Stimulated activated CD8-positive, alpha-beta memory T cell treated with anti-CD3 and anti-CD28 coated beads, Interleukin-7, amount 100 ng/mL, for 1 hour (primary cell): ENCODE measurements at places on chromosomes 11 and 22.

DNA sequence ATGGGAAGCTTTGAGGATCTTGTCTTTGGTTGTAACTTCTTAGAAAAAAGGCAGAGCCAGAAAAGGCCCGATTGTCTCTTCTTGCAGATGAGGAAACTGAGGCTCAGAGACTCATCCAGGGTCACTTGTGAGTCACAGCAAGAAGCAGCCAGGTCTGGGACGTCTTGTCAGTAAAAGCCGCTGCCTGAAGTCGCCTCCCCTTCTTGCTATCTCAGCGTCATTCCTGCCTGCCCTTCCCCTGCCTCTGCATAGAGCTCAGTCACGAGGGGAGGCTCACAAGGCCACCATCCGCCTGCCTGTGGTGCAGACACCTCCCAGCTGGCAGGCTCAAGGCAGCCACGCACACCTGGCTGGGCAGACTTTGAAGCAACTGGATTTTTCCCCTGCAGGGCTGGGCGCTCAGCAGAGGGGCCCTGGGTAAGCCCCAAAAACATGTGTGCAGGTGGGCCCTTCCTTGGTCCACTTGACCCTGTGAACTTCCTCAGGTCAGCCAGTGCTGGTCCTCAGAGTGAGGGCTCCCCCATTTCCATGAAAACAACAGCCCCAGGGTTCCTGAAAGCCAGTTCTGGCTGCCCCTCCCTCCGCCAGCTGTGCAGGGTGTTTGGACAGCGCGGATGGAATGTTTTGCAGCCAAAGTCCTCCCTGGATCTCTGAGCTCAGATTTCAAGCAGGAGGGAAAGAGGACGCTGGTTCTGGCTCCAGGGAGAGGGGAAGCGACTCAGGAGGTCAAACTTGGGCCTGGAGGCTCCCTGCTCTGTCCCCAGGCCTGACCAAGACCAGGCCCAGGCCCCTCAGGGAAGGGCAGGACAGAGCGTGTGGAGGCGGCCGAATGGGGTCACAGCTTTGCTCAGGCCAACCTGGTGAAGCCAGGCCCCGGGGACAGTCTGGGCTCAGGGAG is 6.0 kb upstream of the RAB3IL1 start:
- DNase-seq: no peak

GRCh38 chr11:73173755-73174494 is 31.8 kb upstream of the FCHSD2 start:
- DNase-seq: no peak

DNA sequence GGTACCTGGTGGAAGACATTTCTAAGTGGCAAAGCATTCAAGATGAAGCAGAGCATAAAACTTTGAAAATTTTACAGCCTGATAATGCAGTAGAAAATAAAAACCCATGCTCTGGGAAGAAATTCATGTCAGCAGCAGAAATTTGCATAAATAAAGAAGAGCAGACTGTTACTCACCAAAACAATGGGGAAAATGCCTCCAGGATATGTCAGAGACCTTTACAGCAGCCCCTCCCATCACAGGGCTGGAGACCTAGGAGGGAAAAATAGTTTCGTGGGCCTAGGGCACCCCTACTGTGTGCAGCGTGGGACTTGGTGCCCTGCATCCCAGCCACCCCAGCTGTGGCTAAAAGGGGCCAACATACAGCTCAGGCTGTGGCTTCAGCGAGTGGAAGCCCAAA is 5.4 kb upstream of the DKK3 start:
- DNase-seq: no peak

DNA sequence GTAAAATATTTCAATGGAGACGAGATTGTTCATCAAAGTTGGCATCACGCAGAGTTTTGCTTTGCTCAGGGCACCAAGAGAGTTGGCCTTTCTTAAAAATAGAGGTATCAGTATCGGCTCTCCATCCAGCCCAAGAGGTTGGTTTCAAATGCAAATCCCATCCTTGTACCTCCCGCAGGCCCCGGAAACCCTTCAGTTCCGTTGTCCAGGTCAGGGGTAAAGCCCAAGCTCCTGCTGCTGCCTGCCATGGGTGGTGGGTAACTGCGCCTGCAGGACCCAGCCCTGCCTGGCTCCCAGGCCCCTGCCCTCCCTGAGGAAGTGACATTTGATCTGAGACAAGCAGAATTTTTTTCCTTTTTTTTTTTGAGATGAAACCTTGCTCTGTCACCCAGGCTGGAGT is 49.3 kb upstream of the RTL6 start:
- no peak for DNase-seq

DNA sequence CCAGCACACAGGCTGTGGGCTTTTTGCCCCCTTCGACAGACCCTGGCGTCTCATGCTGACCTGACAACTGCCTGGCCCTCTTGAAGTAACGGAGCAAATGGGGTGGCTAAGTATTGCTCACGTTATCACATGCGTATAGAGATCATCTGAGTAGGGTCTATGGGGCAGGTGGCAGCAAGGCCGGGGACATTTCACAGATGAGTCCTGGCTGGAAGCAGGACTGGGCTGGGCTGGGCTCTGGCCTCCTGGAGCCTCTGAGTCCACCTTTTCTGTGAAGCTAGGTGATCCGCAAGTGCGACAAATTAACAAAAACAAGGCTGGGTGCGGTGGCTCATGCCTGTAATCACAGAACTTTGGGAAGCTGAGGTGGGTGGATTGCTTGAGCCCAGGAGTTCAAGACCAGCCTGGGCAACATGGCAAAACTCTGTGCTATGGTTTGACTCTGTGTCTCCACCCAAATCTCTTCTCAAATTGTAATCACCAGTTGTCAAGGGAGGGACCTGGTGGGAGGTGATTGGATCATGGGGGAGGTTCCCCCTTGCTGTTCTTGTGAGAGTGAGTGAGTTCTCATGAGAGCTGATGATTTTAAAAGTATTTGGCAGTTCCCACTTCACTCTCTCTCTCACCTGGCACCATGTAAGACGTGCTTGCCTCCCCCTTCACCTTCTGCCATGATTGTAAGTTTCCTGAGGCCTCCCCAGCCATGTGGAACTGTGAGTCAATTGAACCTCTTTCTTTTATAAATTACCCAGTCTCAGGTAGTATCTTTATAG is 122.0 kb downstream of the MPPED1 start:
- no peak for DNase-seq

- DNase-seq: no peak
Measured at GRCh38 chr11:8083871-8084281, 2.9 kb downstream of the TUB start.

- DNase-seq: no peak
Measured at GRCh38 chr11:3010004-3010403, 17.9 kb upstream of the NAP1L4 start.

DNA sequence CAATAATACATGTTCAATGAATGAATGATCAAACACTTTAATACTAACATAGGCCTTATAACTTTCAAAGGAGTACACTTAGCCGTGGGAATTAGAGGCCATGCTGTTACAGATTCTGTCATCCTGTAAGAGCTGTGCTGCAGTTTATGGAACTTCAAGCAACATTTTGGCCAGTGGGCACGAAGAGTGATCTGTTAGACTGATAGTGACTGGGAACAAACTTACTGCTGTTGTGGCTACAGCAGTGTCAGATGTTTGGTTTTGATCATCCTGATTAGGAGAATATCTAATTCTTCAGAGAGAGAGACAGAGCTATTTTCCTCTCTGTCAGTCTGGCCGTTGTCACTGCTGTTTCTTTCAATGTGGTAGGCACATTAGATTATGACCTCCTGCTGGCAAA is 348.9 kb downstream of the NELL1 start:
- no peak for DNase-seq

GRCh38 chr11:14015711-14016110 is 53.2 kb downstream of the SPON1 start:
- DNase-seq: no peak

DNA sequence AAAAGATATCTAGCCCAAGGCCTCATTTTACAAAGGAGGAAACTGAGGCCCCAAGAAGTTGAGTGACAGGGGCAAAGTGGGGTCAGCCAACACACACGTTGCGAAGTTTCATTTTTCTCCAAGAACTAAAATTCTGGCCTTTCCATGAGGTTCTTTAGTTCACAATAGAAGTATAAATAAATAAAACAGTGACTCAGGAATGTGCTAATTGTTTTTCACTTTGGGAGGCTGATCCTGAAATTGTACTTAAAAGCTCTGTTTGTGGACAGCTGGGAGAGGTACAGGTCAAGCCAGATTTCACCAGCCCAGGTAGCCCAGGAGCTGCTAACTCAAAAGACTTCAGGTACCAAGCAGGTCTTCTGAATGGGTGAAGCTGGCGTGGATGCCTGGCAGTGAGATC is 105.2 kb downstream of the TRAF6 start:
- no peak for DNase-seq

GRCh38 chr11:71452199-71453036 is 585 bp upstream of the NADSYN1 start:
- peak; percentile 23 for DNase-seq

- no peak for DNase-seq
Measured at GRCh38 chr11:118597556-118597955, 9.9 kb upstream of the PHLDB1 start.

DNA sequence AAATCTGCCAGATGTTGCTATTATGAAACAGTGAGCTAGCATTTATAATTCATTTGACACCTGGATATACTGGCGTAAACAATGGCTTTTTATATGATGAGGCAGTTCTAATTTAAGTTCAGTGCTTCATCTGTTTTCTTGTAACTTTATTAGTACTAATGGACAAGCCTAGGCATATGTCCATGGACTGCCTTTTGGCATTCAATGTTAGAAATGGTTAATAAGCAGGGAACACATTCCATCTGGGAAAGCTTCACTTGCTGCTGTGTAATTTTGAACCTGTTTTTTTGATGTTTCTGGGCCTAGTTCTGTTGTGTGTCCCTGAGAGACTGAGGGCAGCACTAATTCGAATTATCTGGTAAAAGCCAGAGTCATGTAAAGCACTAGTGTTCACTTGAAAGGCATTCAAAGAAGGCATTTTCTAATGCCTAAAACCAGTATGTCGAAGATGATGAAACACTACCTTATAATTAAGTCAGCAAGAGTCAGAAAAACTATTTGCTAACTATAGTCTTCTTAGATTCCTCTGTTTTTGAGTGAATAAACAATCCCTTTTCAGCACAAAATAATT is 138.5 kb downstream of the SWAP70 start:
- DNase-seq: no peak

DNA sequence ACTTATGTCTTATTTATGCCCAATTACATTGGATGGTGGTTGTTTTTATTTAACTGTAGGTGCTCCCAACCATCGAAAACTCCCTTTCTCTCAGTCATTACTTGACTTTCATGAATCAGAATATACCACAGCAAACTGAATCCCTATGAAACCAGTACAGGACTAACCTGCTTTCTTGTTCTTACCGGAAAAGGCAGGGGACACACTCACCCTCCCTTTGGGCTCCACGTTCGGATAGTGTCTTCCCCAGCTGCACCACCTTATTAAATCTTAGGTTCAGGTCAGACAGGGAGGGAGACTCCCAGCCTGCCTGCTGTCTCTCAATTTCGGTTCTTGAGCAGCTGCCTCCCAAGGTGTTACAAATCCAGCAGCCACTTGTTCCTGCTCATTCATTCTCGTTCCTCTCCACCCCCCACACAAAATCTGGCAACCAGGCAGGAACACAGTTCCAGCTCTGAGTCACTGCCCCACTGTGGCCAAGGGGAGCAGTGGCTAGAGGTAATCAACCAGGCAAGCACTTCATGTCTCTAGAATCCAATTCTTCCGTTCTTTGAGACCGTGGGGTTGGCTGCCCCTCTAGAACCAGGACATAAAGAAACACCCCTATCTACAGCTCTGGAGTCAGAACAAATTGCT is 133.0 kb downstream of the PLEKHA7 start:
- DNase-seq: no peak

GRCh38 chr11:27718863-27719545 is 18.7 kb upstream of the BDNF start:
- no peak for DNase-seq

GRCh38 chr11:1921574-1922141 is 2.2 kb downstream of the TNNT3 start:
- no peak for DNase-seq

GRCh38 chr22:37381489-37381888 is 45.8 kb downstream of the ELFN2 start:
- DNase-seq: no peak

DNA sequence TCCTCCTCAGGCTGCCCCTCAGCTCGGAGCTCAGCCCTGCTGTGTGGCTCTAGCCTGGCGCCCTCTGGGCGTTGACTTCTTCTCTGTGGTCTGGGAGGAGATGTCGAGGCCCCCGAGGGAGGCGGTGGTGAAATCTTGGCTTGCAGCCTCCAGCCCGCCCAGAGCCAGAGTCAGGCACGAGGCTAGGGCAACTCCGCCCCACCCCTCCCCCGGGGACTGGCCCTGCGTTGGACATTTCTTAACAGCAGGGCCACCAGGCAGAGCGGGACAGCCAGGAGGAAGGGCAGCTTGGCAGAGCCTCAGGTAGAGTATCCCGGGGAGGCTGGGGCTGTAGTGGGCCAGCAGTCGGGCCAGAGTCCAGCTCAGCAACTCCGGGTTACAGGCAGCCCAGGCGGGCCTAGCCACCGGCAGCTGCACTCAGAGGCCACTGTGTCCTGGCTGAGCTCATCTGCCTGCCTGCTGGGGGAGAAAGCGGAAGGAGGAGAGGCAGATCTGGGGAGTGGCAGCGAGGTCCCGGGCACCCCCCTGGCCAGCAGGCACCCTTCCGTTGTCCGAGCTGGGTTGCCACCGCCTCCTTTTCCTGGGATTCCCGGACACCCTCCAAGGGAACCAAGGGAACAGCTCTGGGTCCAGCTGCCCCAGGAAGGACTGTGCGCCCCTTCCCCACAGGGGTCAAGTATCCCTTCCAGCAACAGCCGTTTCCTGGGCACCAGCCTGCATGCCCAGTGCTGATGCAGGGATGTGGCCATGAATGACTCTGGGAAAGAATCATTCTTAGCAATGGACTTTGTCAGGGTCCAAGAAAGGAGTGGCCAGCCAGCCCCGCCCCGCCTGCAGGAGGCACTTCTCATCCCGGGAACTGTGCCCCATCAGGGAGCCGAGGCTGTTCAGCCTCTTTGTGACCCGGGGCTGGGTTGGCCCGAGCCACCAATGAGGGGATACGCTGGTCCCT is at the start of gene ALDH3B1:
ALDH3B1 (plus strand) TSS at position 238 of the 952 bp plus-strand sequence. CDS start 4,971 bp downstream, outside the sequence.
- DNase-seq: no peak

- peak; percentile 29 for DNase-seq
Measured at GRCh38 chr11:45885274-45885920, at the start of gene MAPK8IP1. MAPK8IP1 (plus strand) TSS chr11:45885651; CDS start chr11:45885821, 170 bp downstream.

DNA sequence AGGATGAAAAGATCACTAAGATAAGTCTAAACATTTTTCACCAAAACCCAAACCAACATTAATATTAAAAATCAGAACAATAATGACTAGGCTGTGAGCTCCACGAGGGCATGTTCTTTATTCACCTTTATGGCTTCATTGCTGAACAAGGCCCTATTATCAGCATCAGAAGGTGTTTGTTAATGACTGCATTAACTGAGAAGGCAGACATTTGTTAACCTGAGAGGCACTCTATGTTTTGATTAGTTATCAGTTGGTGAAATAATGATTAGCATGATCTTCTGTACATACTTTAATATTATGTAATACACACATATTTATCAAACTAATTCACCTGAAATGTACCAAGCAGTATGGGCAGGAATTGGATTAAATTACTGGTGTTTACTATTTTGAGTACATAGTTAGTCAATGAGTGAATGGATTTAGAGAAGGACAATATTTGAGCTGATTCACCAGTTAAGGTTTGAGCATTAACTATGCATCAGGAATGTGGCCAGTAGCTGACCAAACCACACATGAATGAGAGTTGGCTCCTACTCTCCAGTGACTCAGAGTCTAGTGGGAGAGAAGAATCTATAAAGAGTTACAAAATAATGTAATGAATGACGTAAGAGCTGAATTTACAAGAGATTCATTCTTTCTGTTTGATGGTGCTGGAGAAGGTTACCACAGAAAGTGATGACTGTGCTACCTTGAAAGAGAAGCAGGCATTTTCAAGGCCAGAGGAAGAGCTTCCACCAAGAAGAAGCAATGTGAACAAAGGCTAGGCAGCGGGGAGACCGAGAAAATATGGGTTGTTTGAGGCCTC is 6.7 kb downstream of the IL18 start:
- no peak for DNase-seq

GRCh38 chr11:20116825-20117224 is 43.5 kb downstream of the DBX1 start:
- DNase-seq: no peak
